Articular chondrocyte of knee joint (primary cell): ENCODE measurements at places on chromosomes 1 and 21. TPM values are rescaled to one million over a fixed set of nuclear protein-coding genes. Genes with fewer than 3 reads are reported as not detected.

TMEM200B gene
- total RNA-seq: 13.4 and 13.7 TPM in 2 replicates

ST3GAL3 gene
- total RNA-seq: 16.9 and 17.0 TPM in 2 replicates

FMN2 gene
- total RNA-seq: 0.26 and 11.8 TPM in 2 replicates

SV2A gene
- total RNA-seq: 9.9 and 17.2 TPM in 2 replicates

PRDM16 gene
- 10.6 and 10.7 TPM in 2 replicates for total RNA-seq

LIN9 gene
- total RNA-seq: 5.9 and 8.1 TPM in 2 replicates

CDK18 gene
- 0.76 and 1.7 TPM in 2 replicates for total RNA-seq

RGS13 gene
- not detected in 2 replicates for total RNA-seq

C1orf141 gene
- total RNA-seq: not detected in 2 replicates

HES2 gene
- total RNA-seq: under 0.01 TPM in 1 of 2 replicates, not detected in the other

PIK3C2B gene
- total RNA-seq: 1.1 and 2.7 TPM in 2 replicates

RHD gene
- total RNA-seq: not detected in 2 replicates

SERBP1 gene
- total RNA-seq: 211 and 215 TPM in 2 replicates
